Right atrium auricular region (tissue), 2 donors: ENCODE measurements at places on chromosomes 5 and 9. TPM values are rescaled to one million over a fixed set of nuclear protein-coding genes. Genes with fewer than 3 reads are reported as not detected.

DNA sequence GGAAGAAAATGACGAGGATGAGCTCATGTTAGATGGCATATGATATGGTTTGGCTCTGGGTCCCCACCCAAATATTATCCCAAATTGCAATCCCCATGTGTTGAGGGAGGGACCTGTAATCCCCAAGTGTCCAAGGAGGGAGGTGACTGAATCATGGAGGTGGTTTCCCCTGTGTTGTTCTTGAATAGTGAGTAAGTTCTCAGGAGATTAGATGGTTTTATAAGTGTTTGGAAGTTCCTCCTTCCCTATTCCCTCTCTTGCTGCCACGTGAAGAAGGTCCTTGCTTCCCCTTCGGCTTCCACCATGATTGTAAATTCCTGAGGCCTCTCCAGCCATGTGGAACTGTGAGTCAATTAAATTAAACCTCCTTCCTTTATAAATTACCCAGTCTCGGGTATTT lies 10.1 kb downstream of the EDIL3 start:
- H3K36me3 ChIP-seq, result no peaks in the 10 kb centered on the region
- H3K27me3 ChIP-seq, result no peaks in the 10 kb centered on the region
- no peaks in the 10 kb centered on the region for H3K4me1 ChIP-seq
- no peak overlapping the region for H3K27ac ChIP-seq
- no peak for DNase-seq

DMRTA1 gene
- total RNA-seq, result 0.74 TPM

GRCh38 chr5:171647043-171647903 lies 138.3 kb upstream of the SMIM23 start:
- H3K4me1 ChIP-seq, result no peaks in the 10 kb centered on the region
- peak overlapping the region; percentile 36 for H3K27ac ChIP-seq
- no peaks in the 10 kb centered on the region for H3K36me3 ChIP-seq
- H3K27me3 ChIP-seq, result no peaks in the 10 kb centered on the region
- H3K4me3 ChIP-seq, result no peak overlapping the region

CKS2 gene
- total RNA-seq, result 10.6 TPM

DNA sequence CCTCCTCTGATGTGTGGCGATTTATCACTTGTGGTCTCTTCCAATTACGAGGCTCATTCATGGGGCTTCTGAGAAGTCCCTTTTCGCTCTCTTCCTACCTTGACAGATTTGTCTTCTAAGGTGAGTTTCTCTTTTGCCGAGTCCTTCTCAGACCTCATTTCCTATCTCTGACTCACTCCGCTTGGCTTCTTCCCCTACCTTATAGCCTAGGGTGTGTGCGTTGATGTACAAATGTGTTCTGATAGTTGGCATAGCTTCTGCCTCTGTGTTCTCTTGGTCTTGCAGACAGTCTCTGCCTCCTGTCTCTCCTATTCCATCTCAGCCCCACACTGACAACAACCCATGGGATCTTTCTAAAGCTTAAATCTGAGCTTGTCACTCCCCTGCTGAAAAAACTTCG lies 56.9 kb upstream of the SHB start:
- no peak for DNase-seq
- no peak overlapping the region for H3K4me3 ChIP-seq
- no peaks in the 10 kb centered on the region for H3K4me1 ChIP-seq
- H3K27me3 ChIP-seq, result no peaks in the 10 kb centered on the region
- no peak overlapping the region for H3K27ac ChIP-seq

S100Z gene
- not detected for total RNA-seq

ZNF462 gene
- 20.9 TPM for total RNA-seq

GRCh38 chr5:115549154-115549553 lies 4.6 kb upstream of the FEM1C start:
- H3K4me3 ChIP-seq, result no peak overlapping the region
- no peaks in the 10 kb centered on the region for H3K4me1 ChIP-seq
- no peak for DNase-seq
- H3K27me3 ChIP-seq, result no peaks in the 10 kb centered on the region
- H3K27ac ChIP-seq, result no peak overlapping the region
- no peaks in the 10 kb centered on the region for H3K36me3 ChIP-seq

- DNase-seq, result no peak
- no peak overlapping the region for H3K4me3 ChIP-seq
- H3K4me1 ChIP-seq, result no peaks in the 10 kb centered on the region
- H3K27ac ChIP-seq, result no peak overlapping the region
- peaks cover 43% of the 10 kb centered on the region for H3K36me3 ChIP-seq
These were observed 21.2 kb downstream of the OXCT1 start for GRCh38 chr5:41848983-41849382.

MARCHF11 gene
- 0.33 TPM for total RNA-seq

DNA sequence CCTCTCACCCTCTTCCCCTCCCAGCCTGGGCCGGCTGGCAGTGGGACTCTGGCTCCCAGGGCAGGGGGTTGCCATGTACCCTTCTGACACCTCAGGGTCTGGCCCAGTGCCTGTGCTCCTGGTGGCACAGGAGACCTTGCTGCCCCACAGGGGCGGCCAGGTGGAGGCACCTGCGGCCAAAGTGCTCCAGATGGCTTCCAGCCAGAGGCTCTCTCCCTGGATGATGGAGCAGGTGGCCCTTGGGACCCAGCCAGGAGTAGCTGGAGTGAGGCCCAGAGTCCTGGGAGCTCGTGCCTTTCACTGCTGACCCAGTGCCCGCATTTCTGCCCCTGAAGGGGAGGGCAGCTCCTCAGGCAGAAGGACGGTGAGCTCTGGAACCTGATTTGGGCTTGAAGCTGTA lies 87.3 kb downstream of the NTNG2 start:
- no peaks in the 10 kb centered on the region for H3K4me1 ChIP-seq
- H3K4me3 ChIP-seq, result no peak overlapping the region
- no peaks in the 10 kb centered on the region for H3K27me3 ChIP-seq
- no peak for DNase-seq
- H3K27ac ChIP-seq, result no peak overlapping the region

AIF1L gene
- total RNA-seq, result 15.4 TPM

RASGEF1C gene
- total RNA-seq, result 0.55 TPM

POLR1E gene
- 9.6 TPM for total RNA-seq

GRCh38 chr5:110752953-110753352 lies 14.1 kb downstream of the SLC25A46 start:
- DNase-seq, result no peak
- H3K27ac ChIP-seq, result no peak overlapping the region
- no peak overlapping the region for H3K4me3 ChIP-seq
- peaks cover 35% of the 10 kb centered on the region for H3K36me3 ChIP-seq
- no peaks in the 10 kb centered on the region for H3K27me3 ChIP-seq

TERT gene
- not detected for total RNA-seq

- H3K36me3 ChIP-seq, result no peaks in the 10 kb centered on the region
- no peak overlapping the region for H3K4me3 ChIP-seq
- H3K4me1 ChIP-seq, result no peaks in the 10 kb centered on the region
- H3K27ac ChIP-seq, result no peak overlapping the region
These were observed 201.9 kb upstream of the ISL1 start for GRCh38 chr5:51181208-51181894.

DNA sequence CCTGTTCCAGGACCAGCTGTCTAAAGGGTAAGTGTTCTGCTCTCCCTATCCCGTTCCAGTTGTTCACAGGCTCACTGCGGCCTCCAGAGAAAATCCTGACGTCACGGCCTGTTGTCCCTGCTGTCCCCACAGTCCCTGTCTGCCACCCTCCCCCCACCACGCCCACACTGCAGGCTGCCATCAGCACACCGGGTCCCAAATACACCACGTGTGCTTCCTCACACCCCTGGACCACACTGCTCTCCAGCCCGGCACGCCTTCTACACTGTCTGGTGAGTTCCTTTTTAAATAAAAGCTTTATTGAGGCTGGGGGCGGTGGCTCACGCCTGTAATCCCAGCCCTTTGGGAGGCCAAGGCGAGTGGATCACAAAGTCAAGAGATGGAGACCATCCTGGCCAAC lies 88.3 kb upstream of the RUFY1 start:
- no peak overlapping the region for H3K27ac ChIP-seq
- no peaks in the 10 kb centered on the region for H3K4me1 ChIP-seq
- DNase-seq, result no peak
- H3K36me3 ChIP-seq, result no peaks in the 10 kb centered on the region
